ENCODE measurements at places on chromosomes 5 and 9.

GRCh38 chr9:89497257-89497963 is 503 bp downstream of the SEMA4D start:
- DNase-seq, result peak; percentile 74

DNA sequence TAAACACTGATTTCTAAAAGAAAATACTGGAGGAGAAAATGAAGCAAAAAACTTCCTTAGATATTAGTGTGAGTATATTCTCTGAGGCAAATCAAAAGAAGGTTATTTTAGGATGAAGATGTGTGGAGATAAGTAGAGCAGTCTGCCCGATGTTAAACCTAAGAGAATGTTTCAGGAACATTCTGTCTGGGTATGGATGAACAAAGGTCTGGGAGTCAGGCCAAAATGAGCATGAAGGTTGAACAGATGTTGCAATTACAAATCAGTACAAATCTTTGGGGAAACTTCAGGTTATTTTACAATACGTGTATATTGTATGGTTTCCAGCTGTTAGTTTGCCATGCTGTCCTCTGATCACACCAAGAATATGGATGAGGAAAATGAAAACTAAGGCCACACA is 14.4 kb upstream of the CEP78 start:
- no peak for DNase-seq

DNA sequence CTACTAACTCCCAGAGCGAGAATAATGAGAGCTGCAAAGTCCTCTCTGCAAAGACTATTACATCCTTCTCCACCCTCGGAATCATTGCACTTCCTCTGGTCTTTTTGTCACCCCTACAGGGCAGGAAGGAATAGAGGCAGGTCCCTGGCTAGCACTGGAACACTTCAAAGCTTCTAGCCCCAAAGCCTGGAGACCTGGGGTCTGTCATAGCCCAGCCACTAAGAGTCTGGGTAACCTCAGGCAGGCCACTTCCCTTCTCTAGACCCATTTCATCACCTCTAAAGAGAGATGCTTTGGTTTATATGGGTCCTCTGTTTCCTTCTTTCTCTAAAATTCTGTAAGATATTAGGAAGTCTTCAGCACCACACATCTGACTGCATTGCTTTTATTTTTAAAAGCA is 6.7 kb downstream of the ADRB2 start:
- no peak for DNase-seq

DNA sequence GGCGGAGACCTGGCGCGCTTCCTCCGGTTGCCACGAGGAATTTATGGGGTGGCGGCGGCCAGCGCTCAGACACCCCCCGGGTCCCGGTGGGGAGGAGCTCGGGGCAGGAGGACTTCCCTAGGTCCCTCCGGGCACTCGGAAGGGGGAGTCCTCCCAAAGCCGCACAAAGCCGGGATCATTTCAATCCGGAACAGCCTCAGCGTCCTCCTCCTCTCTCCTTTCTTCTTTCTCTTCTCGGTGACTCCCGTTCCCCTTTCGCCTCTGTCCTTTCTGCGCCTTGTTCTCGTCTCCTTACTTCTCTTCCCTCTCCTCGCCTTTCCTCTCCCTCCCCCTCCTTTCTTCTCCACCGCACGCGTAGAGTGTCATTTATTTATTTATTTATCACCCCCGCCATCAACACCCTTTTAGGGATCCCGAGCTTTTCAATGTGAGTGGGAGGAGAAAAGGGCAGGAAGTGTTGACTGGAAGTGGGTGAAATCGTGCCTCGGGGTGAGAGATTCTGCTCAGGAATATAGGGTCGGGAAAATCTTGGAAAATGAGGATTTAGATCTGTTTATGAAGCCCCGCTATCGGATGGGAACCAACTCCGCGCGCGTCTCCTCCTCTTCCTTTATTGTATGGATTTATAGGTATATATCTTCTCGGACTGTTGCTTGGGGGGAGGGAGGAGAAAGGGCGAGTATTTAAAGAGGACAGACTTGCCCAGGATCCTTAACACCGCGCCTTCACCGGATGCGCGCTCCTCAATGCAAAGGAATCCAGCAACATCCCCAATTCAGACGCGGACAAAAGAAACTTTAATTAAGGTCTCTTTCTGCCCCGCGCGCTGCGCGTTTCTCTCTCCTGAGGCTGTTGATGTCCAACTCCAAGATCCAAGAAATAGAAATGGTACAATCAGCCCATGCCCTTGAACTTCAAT is 2.0 kb upstream of the ZNF462 start:
- DNase-seq, result no peak

- no peak for DNase-seq
These were observed 10.8 kb downstream of the UBLCP1 start for GRCh38 chr5:159273923-159274322.

- peak; percentile 35 for DNase-seq
These were observed 37.4 kb upstream of the FCN1 start for GRCh38 chr9:134955156-134955555.

DNA sequence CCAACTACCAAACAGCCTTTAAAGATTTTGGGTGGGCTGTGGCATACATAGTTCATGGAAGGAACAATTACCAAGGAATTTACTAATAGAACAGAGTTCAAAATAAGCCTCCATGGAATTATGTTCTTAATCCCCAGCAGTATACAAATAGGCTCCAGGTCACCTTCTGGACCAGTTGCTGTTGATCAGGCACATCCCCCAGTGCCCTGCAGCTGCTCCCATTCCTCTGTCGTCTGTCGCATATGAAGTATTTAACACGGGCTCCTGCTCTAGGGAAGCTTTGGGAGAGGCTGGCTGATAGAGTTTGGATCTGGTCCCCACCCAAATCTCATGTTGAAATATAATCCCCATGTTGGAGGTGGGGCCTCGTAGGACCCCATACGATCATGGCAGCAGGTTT is 17.8 kb downstream of the SHC3 start:
- DNase-seq, result no peak

DNA sequence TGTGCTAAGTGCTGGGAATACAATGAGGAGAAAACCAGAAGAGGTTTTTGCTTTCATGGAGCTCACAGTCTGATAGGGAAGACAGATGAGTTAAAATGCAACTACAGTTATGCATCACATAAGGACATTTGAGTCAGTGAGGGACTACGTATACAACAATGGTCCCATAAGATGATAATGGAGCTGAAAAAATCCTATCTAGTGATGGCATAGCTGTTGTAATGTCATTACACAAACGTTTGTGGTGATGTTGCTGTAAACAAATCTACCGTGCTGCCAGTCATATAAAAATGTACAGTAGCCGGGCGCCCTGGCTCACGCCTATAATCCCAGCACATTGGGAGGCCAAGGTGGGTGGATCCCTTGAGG is 110.1 kb upstream of the RAD23B start:
- no peak for DNase-seq

GRCh38 chr9:99057665-99058625 is 47.0 kb upstream of the TGFBR1 start:
- DNase-seq, result no peak

- DNase-seq, result no peak
These were observed 2.0 kb downstream of the S100Z start for GRCh38 chr5:76851728-76852369.

- DNase-seq, result no peak
These were observed 222.9 kb upstream of the ZNF462 start for GRCh38 chr9:106639873-106640568.

DNA sequence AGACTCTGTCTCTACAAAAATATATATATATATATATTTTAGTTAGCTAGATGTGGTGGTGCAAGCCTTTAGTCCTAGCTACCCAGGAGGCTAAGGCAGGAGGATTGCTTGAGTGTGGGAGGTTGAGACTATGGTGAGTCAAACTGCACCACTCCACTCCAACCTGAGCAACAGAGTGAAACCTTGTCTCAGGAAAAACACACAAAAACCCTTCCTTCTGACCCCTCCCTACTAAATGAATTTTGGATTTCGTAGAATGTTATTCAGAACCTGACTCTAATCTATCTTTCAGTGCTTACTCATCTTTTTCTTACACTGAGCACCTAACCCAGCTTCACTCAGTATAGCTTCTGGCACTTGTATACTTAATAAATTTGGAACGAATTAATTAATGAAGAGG is 35.2 kb upstream of the IL7R start:
- DNase-seq, result no peak

GRCh38 chr9:131423171-131423581 is 29.3 kb downstream of the PRRC2B start:
- DNase-seq, result no peak

GRCh38 chr9:104969116-104969515 is 41.2 kb upstream of the ABCA1 start:
- DNase-seq, result no peak

- DNase-seq, result no peak
These were observed 21.3 kb upstream of the EBF1 start for GRCh38 chr5:159121061-159121460.

GRCh38 chr5:146249801-146250200 is 46.4 kb downstream of the RBM27 start:
- no peak for DNase-seq

- DNase-seq, result no peak
These were observed 170.7 kb downstream of the MAPKAP1 start for GRCh38 chr9:125536167-125536772.

DNA sequence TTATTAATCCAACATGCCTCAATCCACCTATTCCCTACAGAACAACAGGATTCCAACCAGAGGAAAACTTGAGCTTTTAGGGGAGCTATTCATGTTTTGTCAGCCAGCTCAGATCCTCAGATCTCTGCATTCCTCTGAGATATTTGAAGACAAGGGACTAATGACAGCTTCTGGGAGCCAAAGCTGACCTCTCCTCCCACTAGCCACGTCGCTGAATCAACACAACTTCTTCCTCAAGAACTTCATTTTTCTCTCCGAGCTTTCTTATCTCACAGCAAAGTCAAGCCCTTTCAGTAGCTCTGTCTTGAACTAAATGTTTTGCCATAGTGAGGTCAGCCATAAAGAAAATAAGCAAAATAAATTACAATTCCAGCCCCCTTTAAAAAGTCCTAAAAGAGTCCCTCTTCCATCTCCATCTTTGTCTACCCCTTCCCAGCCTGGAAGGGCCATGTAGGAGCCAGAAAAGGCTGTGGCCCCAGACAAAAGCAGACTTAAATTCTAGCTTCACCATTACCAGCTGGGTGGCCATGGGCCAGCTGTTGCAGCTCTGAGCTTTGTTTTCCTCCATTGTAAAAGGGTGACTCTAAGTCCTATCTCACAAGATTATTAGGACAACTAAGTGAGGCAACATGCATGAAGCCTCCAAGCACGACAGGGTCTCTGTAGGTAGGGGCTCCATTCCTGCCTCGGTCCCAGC is 65.0 kb downstream of the HSD17B3 start:
- DNase-seq, result no peak

DNA sequence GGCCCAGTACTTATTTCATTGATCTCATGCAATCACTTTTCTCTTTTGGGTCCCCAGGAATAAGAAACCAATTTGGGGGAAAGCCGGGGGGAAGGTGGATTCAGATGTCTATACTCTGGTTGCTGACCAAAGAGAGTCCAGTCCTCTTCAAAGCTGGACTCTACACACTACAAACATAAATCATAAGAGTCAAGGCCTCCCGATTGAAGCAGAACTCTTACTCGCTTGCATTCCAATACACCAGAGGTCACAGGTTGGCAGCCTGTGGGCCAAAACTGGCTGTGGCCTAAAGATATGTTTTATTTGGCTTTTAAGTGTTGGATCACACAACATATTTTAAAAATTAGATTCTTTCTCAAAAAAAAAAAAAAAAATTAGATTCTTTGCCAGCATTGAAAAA is 311.4 kb upstream of the MSX2 start:
- DNase-seq, result no peak

DNA sequence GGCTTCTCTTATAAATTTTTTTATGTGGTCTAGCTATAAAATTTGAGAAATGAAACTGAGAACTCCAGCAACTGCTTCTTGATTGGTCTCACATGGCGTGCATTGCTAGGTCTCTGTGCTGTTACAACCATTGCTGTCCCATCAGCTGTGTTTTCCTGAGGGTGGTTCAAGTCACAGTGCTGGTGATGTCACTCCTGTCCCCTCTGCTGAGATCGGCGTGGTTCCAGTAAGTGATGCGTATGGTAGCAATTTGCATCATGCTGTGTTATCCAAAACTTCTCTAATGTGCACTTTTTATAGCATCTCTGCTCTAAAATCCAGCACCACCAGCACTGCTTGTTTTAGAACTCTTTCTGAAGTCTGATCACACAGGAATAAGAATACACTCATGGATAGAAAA is 112.6 kb upstream of the ZNF608 start:
- no peak for DNase-seq

DNA sequence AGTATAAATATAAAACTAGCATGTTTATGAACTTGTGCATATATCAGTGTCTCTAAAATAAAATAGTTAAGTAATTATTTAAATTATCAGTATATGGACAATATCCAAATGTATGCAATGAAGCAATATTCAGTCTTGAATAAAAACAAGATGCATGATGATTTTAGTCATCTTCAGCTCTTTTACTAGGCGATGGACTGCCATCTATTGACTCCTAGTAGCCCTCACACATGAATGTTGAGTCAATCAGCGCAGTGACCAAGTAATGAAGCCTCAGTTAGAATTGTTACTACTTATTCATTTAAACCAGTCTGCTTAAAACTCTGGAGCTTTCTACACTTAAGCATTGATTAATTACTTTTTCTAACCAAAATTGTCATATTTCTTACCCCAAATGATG is 92.9 kb upstream of the GRHPR start:
- no peak for DNase-seq

DNA sequence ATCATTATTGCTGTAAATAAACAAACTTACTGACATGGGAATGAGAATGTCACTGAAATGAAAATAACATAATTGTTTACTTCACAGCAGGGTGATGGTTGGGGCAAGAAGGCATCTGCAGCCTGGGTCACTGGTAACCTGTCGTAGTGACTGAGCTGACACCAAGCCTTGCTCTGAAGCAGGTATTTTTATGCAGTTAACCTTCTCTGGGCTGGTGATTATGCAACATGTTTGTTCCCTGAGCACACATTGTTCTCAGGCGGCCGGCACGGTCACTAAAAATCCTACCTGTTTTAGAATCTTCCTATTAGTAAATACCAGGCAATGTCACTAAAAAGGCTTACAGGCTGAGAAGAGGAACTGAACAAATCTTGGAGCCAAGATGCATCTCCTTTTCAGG is 157.7 kb upstream of the NR3C1 start:
- DNase-seq, result no peak

DNA sequence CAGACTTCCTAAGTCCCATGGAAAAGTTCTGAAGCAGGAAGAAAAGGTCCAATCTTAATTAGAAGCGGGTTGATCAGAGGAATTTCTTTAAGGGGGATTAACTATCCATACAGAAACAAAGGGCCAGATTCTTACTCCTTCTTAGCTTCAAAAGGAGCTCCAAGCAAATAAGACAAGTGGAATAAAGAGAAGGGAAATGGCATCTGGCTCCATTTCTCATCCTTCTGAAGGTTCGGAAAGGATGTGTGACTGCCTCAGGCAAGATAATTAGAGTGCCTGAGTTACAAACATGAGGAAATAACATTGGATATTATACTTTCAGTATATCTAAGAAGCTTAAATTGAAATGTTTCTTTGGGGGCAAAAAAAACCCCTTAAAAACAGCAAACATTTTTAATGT is 88.1 kb upstream of the ADAMTS19 start:
- no peak for DNase-seq

GRCh38 chr5:125657936-125658335 is 765.3 kb upstream of the GRAMD2B start:
- no peak for DNase-seq

Measured in cardiac septum (tissue), 1 donor.